Dermis microvascular lymphatic vessel endothelial cell (primary cell): ENCODE measurements at places on chromosomes 12 and 14. TPM values are rescaled to one million over a fixed set of nuclear protein-coding genes. Genes with fewer than 3 reads are reported as not detected.

GRCh38 chr12:110936367-110937103 lies 16.2 kb upstream of the MYL2 start:
- DNase-seq: no peak

GRCh38 chr12:94173660-94174265 lies 25.4 kb downstream of the PLXNC1 start:
- no peak for DNase-seq

GRCh38 chr12:31323391-31324115 lies 2.4 kb downstream of the SINHCAF start:
- DNase-seq: no peak

DNA sequence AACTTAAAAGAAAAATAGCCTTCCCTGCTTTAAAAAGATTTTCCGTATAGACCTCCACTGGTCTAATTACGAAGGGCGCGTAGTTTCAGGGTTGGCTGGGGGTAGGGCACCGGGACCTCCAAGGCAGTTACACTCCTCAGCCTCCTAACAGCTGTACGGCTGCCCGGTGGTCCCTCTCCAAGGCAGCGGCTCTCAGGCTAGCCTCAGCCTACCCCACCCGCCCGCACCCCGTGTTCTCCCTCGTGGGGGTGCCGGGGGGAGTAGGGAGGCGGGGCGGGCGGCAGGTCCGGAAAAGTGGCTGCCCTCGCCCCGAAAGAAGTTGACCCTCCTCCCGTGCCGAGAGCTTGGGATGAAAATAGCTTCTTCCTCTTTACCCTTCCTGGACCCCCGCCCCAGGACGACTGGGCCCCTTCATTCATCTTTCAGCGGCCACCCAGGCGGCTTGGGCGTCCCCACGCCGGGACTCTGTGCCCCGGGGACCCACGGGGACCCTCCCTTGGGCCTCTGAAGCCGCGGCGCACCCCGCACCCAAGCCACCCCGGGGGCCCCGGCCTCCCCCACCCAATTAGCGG lies 991 bp upstream of the RCOR1 start:
- peak; percentile 39 for DNase-seq

DNA sequence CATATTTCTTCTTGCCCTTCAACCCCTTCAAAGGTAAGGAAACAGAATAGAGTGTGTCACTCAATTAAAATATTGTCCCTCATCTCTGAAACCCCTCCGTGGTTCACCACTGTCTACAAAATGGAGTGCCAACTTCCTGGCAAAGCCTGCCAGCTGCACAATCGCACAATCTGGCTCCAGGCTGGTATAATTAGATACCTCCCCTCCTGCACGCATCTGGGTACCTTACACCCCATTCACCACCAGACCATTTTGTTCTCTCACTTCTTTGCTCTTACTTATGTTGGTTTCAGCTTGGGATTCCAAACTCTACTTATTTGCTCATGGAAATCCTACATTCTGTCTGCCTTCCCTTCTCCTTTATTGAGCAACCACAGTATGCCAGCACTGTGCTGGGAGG lies 314.9 kb downstream of the NUAK1 start:
- DNase-seq: no peak

GRCh38 chr12:95858451-95859343 lies at the start of gene SNRPF:
SNRPF (plus strand) TSS chr12:95858952; CDS start chr12:95859074, 122 bp downstream.
- peak; percentile 97 for DNase-seq

- DNase-seq: no peak
Measured at GRCh38 chr14:61577506-61577931, 117.8 kb upstream of the HIF1A start.

GRCh38 chr12:124230789-124231188 lies 64.1 kb upstream of the RFLNA start:
- no peak for DNase-seq

DNA sequence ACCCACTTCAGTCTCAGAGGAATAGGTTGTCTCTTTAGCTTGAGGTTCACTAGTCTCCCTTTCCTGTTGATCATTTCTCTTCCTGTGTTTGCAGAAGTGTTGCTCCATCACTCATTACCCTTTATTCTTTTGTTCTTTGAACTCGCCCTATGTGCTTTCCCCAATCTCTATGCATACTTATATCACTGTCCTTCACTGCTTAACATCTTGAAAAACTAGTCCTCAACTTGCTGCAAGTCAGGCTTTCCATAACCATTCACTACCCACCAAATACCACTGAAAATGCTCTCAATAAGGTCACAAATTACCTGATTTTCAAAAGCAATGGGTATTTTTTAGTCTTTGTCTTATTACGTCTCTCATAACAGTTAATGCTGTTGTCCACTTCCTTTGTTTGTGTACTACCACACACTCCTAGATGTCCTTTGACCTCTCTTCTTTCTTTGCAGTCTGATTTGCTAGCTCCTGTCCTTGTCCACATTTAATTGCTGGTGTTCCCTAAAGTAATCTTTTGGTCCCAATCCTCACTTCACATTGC lies 80.8 kb downstream of the RIC8B start:
- no peak for DNase-seq

DNA sequence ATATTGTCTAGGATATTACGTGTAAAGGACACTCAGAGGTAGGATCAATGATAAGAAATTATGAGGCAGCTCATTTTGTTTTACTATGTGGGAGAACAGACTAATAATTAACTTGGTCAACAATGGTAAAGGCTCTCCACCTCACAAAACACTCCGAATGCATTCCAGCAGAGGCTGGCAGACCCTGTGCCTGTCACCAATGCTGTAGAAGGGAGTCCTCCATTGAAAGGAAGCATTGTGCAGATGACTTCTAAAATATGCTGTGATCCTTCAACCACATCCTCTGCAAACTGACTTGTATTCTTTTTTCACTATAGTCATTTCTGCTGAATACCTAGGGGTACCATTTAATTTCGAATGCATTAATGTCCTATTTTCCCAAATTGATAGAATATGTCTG lies 119.6 kb upstream of the EEA1 start:
- DNase-seq: no peak

DNA sequence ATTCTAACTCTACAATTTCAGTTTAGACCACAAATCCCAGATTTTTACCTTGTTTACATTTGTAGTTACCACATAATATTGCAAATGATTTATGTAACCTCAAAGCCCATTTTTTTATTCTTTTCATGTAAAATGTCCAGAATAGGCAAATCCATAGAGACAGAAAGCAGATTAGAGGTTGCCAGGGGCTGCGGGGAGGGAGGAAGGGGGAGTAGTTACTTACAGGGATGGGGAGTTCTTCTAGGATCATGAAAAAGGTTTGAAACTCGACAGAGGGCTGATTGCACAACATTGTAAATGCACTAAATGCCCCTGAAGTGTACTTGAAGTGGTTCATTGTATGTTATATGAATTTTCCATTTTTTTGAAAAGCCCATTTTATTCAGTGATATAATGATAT lies 66.5 kb downstream of the PPP2R5C start:
- no peak for DNase-seq

DNA sequence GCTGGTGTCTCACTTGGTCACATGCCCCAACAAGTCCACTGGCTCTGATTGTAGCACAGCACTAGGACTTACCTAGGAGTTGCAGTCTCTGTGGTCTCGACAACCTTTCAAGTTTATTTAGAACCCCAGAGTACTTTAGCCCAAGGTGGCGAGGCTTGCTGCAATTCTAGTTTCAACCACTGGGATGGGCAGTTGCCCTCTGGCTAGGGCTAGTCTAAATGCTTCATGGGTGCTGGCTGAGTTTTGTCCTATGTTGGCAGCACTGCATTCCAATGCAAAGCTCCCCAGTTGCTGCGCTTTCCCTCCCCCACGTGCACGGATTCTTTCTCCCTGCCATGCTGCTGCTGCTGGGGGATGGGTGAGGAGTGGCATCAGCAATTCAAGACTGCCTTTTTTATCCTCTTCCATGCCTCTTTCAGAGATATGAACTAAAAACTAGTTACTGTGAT lies 207.9 kb downstream of the SYNE2 start:
- peak; percentile 10 for DNase-seq

Gene BCAT1
- 97.5 and 186 TPM in 2 replicates for total RNA-seq

Gene KLRD1
- total RNA-seq: under 0.01 and 0.13 TPM in 2 replicates

Gene AVPR1A
- total RNA-seq: not detected in 2 replicates

Gene ATG2B
- 15.5 and 19.2 TPM in 2 replicates for total RNA-seq

Gene PRICKLE1
- 9.0 and 16.3 TPM in 2 replicates for total RNA-seq
